ENCODE measurements at places on chromosomes 7 and 10.

GRCh38 chr10:12198156-12198555, 2.2 kb downstream of the CDC123 start:
- no peak for DNase-seq

GRCh38 chr7:26724795-26725194, 139.6 kb downstream of the SKAP2 start:
- no peak for DNase-seq

GRCh38 chr7:51023547-51023946, 240.9 kb upstream of the GRB10 start:
- no peak for DNase-seq

DNA sequence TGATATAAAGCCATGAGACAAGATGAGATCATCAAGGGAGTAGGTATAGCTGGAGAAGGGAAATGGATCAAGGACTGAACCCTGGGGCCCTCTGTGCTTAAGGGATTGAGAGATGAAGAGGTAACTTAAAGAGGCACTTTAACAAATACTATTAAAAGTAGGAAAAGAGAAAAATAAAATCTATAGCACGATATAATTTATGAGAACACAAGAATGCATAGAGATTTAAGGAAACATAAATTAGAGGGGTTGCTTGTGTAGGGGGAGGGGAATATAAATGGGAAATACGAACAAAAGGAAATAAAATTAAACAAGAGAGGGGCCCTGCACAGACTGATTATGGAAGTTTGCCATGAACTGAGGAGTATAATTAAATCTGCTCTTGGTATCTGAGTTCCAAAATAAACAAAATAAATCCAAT, 15.6 kb upstream of the LRRC17 start:
- DNase-seq: no peak

GRCh38 chr7:40311307-40311706, 176.5 kb downstream of the SUGCT start:
- no peak for DNase-seq
